D721Med (cell line): ENCODE measurements at places on chromosomes 4 and X.

DNA sequence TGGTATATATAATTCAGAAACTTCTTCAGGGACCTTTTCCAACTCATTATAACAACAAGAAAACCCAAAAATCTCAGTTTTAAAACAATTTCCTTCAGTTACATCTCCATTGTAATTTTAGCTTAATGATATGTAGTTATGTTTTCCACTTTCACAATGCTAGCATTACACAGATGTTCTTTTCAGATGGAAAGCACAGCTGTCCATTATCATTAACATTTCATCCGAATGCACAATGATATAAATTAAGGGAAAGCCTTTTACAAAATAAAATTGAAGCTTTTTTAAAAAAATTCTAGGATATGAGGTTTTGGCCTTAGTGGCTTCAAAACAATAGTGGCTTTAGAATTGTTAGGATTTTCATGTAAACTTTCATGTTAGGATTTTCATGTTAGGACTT, 389.2 kb downstream of the ADAM29 start:
- DNase-seq, result no peak

DNA sequence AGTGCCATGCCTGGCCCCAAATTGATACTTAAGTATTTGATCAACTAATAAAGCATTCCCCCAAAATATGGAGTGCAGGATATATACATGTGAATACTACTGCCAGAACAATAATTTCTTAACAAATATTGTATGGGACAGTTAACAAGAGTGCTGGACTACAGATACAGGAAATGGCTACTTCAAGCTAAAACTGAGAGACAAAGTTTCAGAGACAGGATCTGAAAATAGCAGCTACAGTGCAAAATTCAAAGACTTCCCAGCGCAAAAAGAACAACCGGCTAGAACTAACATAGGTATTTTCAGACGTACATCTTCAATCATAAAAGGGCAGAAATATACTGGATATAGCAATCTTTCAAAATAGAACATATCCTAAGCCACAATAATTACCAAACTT, 6.3 kb downstream of the ATRX start:
- no peak for DNase-seq

GRCh38 chrX:134254511-134254910, 17.5 kb downstream of the CCDC160 start:
- no peak for DNase-seq

DNA sequence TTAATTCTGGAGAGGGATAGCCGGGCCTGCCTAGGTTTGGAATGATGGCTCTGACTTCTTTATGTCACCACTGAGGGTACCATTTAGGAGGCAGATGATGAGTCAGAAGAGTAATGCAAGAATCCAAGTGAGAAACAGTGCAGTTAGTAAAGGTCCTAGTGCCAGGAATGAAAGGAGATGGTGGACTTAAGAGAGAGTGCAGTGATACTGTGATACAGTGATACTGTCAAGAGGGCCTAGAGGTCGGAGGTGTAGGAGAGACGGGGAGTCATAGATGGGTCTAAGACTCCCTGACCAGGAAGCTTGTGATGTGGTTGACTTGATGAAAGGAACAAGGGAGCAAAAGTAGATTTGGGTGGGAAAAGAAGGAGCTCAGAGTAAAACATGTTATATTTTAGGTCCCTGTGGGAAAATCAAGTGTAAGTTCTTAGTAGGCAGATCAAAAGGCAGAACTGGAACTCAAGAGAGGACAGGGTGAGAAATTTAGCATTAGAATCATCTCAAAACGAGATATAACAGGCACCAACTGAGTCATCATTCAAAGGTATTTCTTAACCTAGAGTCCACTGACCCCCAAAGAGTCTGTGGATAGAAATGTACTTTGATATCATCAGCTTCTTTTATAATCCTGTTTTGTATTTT, 85.0 kb downstream of the NFKB1 start:
- no peak for DNase-seq

DNA sequence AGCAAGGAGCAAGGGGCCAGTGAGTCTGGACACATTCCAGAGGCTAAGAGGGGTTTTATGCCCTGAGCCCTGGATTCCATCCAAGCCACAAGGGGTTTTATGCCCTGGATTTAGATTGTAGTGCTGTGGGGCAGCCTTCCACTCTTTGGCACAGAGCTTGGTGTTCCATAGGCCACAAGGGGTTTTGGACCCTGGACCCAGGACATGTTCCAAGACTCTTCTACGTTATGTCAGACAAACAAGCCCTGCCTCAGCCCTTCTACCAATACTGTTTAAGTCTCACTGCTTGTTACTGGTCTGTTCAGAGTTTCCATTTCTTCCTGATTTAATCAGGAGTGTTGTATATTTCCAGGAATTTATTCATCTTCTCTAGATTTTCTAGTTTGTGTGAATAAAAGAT, 12.8 kb upstream of the SCARB2 start:
- DNase-seq, result no peak

- DNase-seq, result no peak
Measured at GRCh38 chr4:7354927-7355326, 79.8 kb downstream of the PSAPL1 start.

DNA sequence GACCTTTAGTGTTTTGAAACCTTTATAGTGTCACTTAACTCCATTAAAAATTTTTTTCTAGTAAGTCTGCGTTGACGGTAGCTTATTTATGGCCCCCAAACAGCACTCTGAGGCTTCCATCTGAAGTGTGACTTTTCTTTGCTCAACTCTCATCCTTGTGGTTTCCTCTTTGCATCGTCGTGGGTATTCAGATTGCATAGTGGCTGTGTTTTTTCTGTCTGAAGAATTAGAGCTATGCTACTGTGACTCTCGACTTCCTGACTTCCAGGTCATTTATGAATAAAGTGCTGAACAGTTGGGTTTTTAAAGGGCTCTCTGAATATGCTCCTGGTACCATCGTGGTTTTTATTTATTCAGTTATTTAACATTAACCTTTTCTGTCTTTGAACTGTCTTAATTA, 44.9 kb downstream of the JADE1 start:
- DNase-seq, result no peak

GRCh38 chrX:52031371-52031770, 37.6 kb downstream of the MAGED4B start:
- DNase-seq, result no peak

- no peak for DNase-seq
Measured at GRCh38 chrX:130716781-130717413, 186.1 kb downstream of the ENOX2 start.

- no peak for DNase-seq
Measured at GRCh38 chrX:11363069-11363594, 69.9 kb downstream of the AMELX start.

DNA sequence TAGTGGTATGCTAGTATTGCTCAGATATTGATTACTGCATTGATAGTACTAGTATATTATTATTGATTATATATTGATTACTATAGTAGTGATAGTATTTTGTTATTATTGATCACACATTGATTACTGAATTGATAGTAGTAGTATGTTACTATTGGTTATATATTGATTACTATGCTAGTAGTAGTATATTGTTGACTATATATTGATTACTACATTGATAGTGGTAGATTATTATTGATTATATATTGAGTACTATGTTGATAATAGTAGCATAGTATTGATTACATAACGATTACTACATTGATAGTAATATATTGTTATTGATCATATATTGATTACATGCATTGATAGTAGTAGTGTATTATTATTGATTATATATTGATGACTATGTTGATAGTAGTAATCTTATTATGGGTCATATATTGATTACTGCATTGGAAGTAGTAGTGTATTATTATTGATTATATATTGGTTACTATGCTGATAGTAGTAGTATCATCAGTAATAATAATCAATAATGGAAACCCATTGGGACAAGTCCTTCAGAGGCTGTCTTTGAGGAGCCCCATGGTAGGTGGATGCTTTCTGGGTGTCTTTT, 30.6 kb downstream of the GYG2 start:
- DNase-seq, result no peak

DNA sequence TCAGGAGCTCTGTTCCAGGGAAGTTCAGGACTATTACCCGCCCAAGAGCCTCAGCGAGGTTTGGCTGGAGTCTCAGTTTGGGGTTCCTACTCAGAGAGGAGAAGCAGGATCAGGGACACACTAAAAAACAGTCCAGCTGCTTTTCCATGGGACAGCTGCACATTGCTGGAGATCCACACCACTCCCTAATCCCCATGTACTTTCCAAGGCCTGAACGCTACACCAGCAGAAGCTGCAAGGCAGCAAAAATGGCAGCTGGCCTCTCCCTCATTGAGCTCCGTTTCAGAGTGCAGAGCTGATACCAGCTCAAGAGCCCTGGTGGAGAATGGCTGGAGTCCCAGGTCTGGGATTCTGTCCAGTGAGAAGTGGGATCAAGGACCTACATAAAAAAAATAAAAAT, 551.2 kb upstream of the PABPC5 start:
- no peak for DNase-seq

GRCh38 chr4:123043013-123043412, 120.6 kb upstream of the NUDT6 start:
- no peak for DNase-seq

GRCh38 chr4:20464381-20464780, 212.7 kb downstream of the SLIT2 start:
- DNase-seq, result no peak

- DNase-seq, result no peak
Measured at GRCh38 chr4:159269956-159270355, 167.1 kb downstream of the RAPGEF2 start.

DNA sequence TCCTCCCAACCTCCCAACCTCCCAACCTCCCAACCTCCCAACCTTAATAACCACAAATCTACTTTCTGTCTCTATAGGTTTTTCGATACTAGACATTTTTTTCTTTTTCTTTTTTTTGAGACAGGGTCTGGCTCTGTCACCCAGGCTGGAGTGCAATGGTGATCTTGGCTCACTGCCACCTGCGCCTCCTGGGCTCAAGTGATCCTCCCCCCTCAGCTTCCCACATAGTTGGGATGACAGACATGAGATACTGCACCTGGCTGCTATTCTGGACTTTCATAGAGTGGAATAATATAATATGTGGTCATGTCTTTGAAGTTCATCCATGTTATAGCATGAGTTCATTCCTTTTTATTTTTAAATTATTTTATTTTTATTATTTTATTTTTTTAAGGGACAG, 39.5 kb upstream of the ZFX start:
- DNase-seq, result no peak

DNA sequence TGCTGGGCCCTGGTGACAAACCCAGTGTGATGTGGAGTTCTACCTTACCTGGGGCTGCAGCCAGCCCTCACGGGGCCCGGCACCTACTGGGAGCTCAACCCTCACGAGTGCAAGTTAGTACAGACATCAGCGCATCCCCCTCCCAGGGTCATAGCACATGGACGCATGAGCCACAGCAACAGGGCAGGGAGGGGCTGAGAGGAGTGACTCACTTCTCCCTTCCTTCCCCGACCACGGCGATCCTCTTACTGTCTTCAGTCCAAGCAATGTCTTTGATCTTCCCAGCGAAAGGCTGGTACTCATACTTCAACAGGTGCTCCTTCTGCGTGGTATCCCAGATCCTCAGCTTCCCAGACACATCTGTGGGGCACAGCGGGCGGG, 17.8 kb downstream of the WDR1 start:
- no peak for DNase-seq

GRCh38 chrX:118420462-118420861, 74.6 kb downstream of the WDR44 start:
- no peak for DNase-seq

- DNase-seq, result peak; percentile 25
Measured at GRCh38 chr4:138919094-138919936, 96.3 kb upstream of the NOCT start.

GRCh38 chr4:8770518-8771257, 101.0 kb downstream of the HMX1 start:
- DNase-seq, result no peak

GRCh38 chr4:186699881-186700397, 23.7 kb downstream of the FAT1 start:
- no peak for DNase-seq

GRCh38 chr4:5812506-5813229, 80.2 kb downstream of the CRMP1 start:
- peak; percentile 78 for DNase-seq

- no peak for DNase-seq
Measured at GRCh38 chr4:157270552-157270951, 50.0 kb downstream of the GRIA2 start.

- no peak for DNase-seq
Measured at GRCh38 chr4:8340781-8341241, 71.3 kb downstream of the HTRA3 start.

DNA sequence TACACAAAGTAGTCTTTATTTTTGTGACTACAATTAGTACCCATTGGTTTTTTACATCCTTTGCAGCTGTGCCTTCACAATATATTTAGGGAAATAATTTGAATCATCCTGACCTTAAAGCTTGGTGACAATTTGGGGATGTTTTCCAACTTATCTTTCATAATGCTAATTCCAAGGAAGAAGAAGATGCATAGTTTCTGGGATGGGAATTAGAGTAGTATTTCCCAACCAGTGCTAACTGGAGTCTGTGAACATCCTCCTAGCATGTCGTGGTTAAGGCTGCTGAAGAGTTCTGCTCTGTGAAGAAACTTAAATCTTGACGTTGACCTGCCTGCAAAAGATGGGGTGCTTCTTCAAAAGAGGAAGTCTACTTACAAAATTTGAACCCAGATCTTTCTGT, 173.5 kb downstream of the ANK2 start:
- DNase-seq, result no peak

GRCh38 chr4:7652451-7652881, 217.7 kb upstream of the PSAPL1 start:
- DNase-seq, result no peak

DNA sequence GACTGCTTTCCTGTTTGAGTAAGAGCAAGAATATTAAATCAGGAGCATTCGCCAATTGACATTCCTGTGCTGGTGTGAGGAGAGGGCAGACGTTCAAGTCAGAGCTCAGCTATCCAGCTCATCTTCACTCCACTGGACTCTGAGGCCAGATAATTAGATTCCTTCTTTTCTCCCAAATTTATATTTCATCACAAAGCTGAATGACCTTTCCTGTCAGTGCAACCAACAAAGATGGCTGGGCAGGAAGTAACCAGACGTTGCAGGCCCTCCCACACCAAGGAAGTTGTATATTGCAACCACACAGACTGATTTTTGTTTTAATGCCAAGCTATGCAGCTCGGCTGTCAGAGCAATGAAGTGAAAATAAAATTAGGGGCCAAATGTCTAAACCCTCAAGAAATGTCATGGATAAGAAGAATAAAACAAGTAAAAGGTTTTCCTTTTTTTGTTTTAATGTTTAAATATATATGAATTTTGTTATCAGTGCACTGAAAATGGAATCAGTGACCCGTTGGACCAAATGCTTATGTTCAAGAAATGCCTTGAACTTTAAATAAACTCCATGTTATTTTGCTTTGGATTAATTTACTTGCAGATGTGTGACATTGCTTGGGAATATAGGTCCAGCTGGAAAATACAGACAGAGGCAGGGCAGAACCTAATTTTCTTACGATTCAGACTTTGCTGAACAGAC, 578.9 kb upstream of the FAT1 start:
- DNase-seq, result no peak

DNA sequence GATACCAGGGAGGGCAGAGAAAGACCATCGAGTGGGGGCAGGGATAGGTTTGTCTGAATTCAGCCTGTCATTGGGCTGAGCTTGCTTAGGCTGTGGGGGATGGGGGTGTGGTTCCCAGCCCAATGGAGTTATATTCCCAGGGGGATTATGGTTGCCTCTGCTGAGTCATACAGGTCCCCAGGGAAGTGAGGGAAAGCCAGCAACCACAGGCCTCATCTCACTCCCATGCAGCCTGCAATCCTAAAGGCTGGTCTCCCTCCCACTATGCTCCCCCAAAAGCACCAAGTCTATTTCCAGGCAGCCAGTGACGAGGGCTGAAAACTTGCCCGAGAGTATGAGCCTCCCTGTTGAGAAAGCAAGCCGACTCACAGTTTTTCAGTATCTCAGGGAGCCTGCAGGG, 39.3 kb downstream of the AFM start:
- DNase-seq, result no peak
